ENCODE measurements at places on chromosomes 11 and 22. TPM values are rescaled to one million over a fixed set of nuclear protein-coding genes. Genes with fewer than 3 reads are reported as not detected.

The GRAMD4 gene
- 77.6 TPM for total RNA-seq

- no peak for DNase-seq
These were observed 88.7 kb downstream of the SLC17A6 start for GRCh38 chr11:22426915-22427314.

DNA sequence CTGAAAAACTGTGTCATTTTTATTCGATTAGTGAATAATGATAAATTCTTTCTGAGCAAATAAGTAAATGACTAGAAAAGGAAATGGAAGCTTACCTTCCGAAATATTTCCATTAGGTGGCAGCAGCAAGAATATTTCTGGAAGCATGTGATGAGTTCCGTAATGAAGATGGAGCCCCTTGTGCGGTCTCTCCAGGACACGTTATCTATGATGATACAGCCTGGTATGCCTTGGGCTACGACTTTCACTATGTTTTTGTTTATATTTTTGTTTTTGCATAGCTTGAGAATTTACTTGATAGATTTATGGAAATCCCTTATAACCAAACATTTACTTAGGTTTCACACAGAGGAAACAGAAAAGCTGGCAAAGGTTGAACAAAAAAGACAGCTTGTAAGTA lies 25.7 kb downstream of the CASP5 start:
- no peak for DNase-seq

The DERL3 gene
- total RNA-seq = 2.0 TPM

The GLB1L3 gene
- not detected for total RNA-seq

The SLC5A12 gene
- total RNA-seq = not detected

DNA sequence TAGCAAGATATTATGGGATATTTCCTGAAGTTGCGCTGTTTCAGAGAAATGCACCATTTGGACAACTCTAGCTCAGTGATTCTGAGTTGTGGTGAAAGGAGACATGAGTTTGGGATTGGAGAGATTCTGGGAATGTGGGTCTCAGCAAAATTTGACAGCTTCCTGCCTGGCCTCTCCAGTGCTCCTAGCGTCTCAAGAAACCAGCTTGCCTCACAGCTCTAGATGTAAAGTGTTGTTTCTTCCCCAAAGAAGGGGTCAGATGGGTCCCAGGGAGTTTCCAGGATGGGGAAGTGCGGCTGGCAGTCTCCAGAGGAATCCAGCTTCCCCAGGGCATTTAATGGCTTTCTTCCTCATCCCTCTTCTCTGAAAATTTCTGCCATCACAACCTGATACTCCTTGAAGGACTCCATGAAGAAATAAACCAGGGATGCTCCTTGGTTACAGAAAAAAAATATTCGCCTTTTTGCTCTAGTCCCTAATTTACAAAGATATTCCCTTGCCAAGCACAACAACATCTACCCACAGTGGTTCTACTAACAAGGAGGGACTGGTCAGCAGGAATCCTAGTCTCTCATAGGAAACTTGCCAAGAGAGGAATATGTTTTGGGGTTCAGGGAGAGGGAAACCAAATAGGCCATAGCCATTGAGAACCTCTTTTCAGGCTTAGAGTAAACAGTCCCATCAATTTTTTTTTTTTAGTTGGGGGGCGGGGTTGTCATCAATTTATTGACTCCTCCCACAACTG lies 185.4 kb upstream of the E2F8 start:
- no peak for DNase-seq

DNA sequence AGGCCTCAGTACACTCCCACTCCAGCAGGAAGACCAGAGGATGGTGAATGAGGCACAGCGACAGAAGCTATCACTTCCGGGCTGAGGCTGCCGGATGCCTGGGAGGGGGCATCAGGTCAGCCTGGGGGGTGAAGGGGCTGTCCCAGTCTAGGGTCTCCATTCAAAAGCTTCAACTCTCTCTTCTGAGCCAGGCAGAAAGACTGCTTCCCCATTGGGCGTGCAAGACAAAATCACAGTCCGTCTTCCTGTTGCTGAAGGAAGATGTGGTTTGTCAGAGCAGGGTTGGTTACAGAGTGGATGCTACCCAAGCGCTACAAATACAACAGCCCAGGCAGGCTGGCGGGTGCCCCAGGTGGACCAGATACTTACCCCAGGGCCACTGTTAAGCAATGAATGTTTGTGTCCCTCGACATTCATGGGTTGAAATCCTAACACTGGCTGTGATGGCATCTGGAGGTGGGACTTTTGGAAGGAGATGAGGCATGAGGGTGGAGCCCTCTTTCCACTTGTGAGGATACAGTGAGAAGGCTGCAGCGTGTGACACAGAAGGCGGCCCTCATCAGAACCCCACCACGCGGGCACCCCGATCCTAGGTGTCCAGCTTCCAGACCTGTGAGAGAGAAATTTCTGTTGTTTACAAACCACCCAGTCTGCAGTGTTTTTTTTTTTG lies 12.0 kb downstream of the UPK3A start:
- DNase-seq = no peak

The RASD2 gene
- total RNA-seq = 5.0 TPM

The MRGPRE gene
- 0.36 TPM for total RNA-seq

The INSC gene
- 0.25 TPM for total RNA-seq

The FADS1 gene
- 24.1 TPM for total RNA-seq

DNA sequence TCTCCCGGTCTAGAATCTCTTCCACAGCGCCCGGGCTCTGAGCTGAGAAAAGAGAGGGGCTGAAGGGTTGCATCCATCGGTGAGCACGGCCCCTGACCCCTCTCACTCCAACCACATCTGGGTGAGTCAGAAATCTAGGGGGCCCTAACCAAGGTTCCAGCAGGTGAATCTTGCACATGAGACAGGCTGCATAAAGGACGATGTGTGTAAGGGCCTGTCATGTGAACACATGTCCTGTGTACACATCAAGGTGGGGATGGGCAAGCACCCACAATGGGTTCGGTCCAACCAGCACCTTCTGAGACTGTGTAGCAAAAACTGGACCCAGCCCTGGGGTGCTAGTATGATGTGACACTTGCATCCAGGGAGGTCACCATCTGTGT lies 1.2 kb downstream of the BET1L start:
- no peak for DNase-seq

- no peak for DNase-seq
These were observed 20.1 kb upstream of the PLAAT2 start for GRCh38 chr11:63583357-63583677.

GRCh38 chr22:47446331-47446730 lies 683.9 kb downstream of the TBC1D22A start:
- DNase-seq = no peak

DNA sequence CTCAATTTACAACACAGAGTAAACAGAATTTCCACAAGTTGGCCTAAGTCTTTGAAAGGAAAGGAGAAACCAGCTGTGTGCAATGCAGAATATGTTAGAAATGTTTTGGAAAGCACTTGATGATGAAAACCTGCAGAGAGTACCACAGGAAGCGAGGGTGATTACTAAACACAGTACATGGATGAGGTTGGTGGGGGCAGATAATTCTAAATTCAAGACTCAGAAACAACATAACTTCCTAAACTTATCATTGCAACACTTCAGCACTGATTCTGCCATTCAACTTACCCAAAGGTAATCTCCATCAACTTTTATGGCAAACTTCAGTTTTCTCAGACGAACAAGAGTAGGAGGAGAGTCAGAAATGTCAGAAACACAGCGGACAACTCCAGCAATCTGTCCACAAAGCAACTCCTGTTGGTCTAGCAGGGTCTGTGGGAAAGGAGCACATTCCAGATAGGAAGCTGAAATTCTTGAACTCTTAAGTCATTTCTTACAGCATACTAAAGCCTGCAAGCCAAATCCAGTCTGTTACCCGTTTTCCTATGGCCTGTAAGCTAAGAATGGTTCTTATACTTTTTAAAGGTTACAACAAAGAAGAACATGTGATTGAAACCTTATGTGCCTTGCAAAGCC lies 6.8 kb downstream of the HPS4 start:
- no peak for DNase-seq

- no peak for DNase-seq
These were observed 13.8 kb downstream of the UQCR10 start for GRCh38 chr22:29780748-29781676.

GRCh38 chr11:240315-240714 lies 3.5 kb downstream of the PSMD13 start:
- DNase-seq = no peak

GRCh38 chr11:35150454-35150853 lies 11.5 kb downstream of the CD44 start:
- no peak for DNase-seq

DNA sequence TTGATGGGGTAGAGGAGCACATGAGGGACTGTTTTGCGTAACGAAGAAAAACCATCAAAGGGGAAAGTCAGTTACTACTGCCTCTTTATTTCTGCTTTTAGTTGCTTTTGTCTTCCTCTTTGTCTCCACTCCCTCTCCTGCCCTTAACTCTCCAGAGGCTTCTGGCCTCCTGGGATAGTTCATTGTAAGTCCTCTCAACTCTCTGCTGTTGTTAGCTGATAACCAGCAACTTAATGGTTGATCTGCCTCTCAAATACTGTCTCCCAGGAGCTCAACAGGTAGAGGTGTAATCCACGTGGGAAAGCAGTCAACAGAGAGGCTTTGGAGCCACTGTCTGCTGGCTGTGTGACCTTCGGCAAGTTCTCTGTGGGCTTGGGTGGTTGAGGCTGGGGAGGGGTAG lies 47.3 kb downstream of the CCDC81 start:
- DNase-seq = no peak

The WNT11 gene
- 22.7 TPM for total RNA-seq

- no peak for DNase-seq
These were observed 50.8 kb downstream of the DHCR7 start for GRCh38 chr11:71397331-71397860.

The KCNJ1 gene
- not detected for total RNA-seq

DNA sequence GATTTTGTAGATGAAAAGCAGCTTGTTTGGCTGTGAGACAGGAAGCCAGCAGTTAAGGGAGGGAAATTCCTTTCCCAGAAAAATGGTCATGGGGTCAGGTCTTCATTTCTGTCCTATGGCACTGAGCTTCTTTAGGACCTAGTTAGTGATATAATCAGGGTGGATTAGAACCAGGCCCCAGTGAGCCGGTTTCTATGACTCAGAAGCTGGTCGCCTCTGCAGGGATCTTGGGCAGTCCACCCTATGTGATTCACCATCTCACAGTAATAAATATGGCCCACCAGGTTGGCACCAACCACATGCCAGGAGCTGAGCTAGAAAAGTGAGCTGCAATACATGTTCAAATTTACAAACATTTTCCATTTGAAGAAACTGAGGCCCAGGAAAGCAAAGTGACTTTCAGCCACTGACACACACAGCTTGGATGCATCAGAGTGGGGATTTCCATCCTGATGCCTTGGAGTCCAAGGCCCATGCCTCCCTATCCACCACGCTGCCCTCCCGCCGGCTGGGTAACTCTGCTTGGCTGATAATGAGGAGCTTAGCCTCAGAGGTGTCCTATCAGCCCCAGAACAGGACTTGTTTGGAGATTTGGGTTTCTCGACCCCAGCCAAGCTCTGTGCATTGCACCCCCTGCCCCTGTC lies 42.0 kb downstream of the CD82 start:
- DNase-seq = no peak

GRCh38 chr11:125903711-125904659 lies at the start of gene DDX25:
Gene DDX25, plus strand, starts transcription at chr11:125904508. Its CDS starts 10 bp downstream, at chr11:125904518.
- no peak for DNase-seq

The MIOX gene
- total RNA-seq = not detected

DNA sequence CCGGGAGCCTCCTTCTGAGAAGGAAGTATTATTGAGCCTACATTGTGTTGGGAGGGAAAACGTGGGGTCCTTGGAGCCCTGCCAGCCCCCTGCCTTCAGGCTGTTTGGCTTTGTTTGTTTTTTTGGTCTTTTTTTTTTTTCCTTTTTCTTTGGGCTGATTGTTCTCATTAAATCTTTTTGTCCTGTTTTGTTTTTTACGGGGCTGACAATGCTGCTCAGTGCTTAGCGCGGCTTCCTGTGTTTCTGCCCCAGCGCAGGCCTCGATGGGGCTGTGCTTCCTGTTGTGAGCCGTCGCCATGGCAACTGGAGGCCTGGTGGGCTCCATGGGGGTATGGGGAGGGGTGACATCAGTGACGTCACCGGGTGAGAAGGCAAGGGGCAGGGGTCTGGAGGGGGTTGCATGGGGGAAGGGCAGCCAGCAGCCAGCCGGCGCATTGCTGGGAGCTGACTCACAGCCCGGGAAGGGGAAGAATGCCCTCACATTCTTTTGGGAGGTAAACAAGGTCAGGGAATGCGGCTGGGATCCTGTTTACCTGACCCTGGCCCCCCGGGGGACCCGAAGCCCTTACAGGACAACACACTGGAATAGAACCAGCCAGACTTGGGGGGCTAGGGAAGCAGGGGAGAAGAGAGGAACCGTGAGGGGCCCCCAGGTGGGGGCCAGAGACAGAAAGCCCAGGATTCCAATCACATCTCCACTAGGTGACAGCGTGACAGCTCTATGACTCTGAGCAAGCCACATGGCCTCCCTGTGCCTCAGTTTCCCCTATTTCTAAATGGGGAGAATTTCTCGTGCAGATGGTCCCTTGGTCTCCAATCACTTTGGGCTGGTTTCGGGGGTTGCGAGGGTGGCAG lies 22.2 kb upstream of the CBX7 start:
- peak; percentile 77 for DNase-seq

GRCh38 chr11:122104341-122104740 lies 11.7 kb downstream of the BLID start:
- no peak for DNase-seq

The TMEM191C gene
- total RNA-seq = 1.5 TPM
